ENCODE measurements at places on chromosomes 3 and 15.

DNA sequence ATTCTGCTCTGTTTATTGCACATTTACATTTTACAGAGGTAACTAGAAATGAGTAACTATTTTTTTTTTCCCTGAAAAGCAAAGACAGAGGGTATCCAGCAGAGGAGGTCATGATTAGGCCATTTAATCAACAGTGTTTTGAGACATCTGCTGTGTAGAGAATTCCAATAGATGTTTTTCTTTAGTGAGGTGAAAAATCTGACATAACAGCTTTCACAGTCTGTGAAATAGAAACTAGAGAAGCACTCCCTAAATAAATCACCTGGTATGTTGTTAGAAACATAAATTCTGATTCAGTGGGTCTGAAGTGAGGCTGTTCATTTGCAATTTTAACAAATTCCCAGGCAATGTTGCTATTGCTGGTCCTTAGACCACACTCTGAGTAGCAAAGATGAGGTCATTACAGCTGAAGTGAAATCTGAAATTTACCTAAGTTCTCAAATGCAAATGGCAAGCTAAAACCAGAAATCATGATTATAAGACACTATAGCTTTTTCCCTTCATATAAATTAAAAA, 329.2 kb upstream of the LRRC3B start:
- DNase-seq = no peak

DNA sequence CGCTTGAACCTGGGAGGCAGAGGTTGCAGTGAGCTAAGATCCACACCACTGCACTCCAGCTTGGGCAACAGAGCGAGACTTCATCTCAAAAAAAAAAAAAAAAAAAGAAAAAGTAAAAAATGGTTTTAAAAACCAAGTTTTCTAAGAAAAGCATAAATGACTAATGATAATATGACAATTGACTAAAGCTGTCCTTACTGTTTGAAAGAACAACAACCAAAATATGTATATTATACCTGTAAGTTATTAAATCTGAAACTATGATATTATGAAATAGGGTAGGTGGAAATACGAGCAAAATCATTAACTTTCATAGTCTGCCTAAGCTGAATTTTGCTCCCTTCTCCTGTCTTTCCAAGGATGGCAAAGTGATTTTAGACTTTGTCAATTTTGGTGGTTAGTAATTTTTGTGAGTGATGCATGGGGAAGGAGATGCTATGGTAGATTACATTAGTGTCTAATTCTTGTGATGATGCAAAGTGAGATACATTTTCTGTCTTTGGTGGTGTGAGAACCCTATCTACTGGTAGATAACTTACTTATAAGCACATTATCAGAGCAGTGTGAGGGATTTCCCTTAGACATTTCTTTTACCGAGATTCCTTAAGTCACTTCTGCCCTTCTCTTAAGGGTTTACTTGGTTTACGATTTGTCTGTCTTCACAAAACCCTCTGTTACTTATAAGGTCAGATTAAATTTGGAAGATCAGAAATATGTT, 10.6 kb upstream of the CHD2 start:
- DNase-seq = no peak

- DNase-seq = no peak
Observed at GRCh38 chr3:47250309-47251060, 32.1 kb downstream of the KIF9 start.

DNA sequence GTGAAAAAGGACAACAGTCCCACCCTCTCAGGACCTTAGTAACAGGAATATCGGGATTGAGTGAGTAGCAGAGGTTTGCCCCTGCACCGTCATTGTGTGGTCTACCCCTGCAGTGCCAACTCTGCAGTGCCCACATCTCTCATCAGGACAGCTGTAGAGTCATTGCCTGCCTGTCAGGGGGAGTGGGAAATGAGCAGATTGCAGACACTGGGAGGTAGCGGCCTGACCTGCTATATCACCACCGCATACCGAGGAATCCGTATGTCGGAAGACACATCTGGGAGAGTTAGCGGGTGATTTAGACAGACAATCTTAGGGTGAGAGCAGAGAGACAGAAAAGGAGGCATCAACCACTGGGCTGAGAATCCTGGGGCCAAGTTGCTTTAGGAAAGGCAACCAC, 218.1 kb downstream of the EPHB1 start:
- no peak for DNase-seq

DNA sequence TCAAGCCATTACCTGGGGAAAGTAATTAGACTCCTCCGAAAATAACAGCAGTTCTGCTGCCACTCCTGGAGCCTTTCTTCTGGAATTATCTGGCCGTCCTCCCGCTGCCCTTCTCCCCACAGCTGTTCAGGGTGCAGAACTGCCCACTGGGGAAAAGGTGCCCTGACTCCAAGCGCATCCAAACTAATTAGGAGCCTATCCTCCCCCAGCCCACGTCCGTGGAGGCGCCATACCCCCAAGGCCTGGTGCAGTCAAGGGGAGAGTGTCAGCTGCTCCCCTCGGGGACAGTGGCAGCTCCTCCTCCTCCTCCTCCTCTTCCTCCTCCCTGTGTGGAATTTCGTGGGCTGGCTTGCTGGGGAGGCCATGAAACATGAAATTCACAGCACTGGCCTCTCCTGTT, 177.2 kb downstream of the XXYLT1 start:
- DNase-seq = no peak

DNA sequence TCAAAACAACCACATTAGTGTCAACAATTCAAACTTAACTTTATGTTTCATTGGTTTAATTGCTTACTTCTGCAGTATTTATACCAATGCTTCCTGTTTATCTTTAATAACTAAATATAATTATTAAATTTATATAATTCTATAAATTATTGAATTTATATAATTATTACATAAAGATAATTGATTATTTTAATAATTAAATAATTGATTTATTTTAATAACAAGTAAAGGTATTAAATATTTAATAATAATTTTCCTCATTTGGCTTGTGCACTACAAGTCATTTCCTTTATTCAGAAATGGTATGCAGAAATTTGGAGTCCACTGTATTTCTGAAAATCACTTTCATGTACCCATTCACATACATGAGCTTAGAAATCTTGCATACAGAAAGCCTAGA, 156.2 kb upstream of the NSMCE3 start:
- DNase-seq = no peak

DNA sequence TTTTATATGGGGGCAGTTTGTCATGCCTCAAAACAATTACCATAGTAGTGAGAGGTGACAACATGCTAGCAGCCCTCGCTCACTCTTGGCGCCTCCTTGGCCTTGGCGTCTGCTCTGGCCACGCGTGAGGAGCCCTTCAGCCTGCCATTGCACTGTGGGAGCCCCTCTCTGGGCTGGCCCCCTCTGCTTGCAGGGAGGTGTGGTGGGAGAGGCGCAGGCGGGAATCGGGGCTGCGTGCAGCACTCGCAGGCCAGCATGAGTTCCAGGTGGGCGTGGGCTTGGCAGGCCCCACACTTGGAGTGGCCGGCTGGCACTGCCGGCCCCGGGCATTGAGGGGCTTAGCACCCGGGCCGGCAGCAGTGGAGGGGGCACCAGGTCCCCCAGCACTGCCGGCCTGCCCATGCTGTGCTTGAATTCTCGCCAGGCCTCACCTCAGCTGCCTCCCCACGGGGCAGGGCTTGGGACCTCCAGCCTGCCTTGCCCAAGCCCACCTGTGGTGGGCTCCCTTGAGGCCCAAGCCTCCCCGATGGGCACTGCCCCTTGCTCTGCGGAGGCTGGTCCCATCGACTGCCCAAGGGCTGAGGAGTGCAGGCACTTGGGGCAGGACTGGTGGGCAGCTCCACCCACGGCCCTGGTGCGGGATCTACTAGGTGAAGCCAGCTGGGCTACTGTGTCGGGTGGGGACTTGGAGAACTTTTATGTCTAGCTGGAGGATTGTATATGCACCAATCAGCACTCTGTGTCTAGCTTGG, 38.8 kb upstream of the EIF5A2 start:
- no peak for DNase-seq

DNA sequence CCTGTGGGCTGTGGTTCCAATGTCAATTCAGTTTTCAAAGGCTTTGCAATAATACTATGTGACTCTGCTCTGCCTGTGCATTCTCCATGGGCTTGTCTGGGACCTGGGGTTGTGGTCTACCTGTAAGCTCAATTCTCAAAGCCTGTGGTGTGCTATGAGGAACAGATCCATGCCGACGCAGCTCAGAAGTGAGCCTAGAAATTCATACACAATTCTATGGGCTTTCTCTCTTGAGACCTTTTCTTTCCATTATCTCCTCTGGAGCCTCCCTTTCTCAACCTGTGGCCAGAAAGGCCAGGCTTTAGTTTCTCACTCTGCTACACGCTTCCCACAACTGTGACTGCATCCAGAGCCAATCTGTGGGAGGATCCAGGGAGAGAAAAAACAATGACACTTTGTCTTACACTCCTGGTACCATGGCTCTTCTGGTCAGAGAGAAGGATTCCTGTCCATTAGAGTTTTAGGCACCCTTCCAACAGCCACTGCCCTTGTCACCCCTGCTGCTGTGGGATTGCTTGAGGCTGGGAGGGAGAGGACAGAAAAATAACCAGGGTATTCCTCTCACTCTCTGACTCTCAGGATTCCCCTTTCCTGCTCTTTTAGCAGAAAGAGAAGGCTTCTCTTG, 34.1 kb upstream of the KLF13 start:
- DNase-seq = no peak

DNA sequence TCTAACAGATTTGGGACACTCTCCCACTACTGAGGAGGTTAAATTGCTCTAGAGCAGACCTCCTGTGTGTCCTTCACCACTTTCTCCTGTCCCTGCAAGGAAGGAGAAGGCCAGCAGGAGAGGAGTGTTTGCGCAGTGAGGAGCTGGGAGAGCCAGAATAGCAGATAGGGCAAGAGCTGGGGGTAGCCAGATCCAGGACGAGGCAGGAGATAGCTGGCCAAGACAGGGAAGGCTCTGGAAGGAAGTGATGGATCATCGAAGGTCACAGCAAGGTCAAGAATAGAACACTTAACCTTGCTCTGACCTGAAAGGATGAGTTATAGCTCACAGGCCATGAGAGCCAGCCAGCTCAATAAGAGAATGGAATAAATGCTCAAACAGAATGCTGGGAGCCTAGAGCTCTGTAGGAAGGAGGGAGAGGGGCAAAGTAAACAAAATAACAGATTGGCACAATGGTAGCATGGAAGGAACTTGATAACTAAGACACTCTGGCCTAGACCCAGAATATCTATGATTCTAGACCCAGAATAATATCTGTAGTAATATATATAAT, 37.5 kb upstream of the FSIP1 start:
- no peak for DNase-seq

GRCh38 chr3:72547183-72547582, 301.1 kb downstream of the SHQ1 start:
- DNase-seq = no peak

GRCh38 chr15:62334536-62334935, 169.5 kb upstream of the C2CD4B start:
- no peak for DNase-seq

GRCh38 chr15:85707519-85708338, 87.0 kb downstream of the KLHL25 start:
- DNase-seq = no peak

- DNase-seq = no peak
Observed at GRCh38 chr15:51750792-51751696, at the start of gene TMOD2. TSS of gene TMOD2 (plus strand) at chr15:51751597. CDS start at chr15:51766442, 14,845 bp downstream.

- no peak for DNase-seq
Observed at GRCh38 chr3:50217681-50218080, 12.6 kb downstream of the SLC38A3 start.

- DNase-seq = no peak
Observed at GRCh38 chr3:44340058-44340395, 1.5 kb downstream of the TCAIM start.

DNA sequence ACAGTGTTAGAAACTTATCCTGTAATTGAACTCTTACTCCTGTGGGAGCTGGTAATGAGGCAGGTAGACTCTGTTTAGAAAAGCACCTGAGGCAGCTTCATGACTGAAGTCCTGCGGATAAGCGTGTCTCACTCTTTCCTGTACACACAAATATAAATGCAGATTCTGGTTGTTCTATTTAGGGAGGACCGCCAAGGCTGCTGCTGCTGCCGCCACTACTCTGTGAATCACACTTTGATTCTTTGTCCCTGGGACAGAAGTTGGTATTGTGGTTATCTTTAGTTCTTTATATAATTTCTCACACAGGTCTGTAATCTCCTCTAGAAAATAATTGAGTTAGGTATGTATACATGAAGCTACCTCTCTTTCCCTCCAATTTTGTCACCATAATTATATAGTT, 3.6 kb downstream of the LSAMP start:
- no peak for DNase-seq

DNA sequence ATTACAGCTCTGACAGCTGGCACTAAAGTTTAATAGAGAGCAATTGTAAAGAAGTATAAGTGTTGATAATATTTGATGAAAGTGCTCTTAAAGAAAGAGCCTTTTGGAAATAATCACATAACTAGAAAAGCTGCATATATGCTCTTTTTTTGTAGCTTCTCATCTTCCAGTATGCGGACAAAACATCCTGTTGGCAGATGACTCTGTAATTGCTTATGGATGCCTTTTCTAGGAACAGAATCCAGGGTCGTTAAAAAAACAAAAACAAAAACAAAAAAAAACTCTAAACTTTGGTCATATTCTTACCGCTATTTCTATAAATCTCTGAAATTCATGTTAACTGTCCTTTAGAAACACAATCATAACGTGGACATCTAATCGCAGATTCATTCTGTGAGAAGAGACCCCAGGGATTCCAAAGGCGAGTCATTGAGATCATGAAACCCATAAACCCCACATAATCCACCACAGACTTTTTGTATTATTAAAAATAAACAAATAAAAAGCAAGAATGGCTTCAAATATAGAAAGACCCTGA, 109.8 kb downstream of the EPHA3 start:
- no peak for DNase-seq
